Esophagus squamous epithelium (tissue), 5 donors: ENCODE measurements at places on chromosomes 1 and 21. TPM values are rescaled to one million over a fixed set of nuclear protein-coding genes. Genes with fewer than 3 reads are reported as not detected.

DNA sequence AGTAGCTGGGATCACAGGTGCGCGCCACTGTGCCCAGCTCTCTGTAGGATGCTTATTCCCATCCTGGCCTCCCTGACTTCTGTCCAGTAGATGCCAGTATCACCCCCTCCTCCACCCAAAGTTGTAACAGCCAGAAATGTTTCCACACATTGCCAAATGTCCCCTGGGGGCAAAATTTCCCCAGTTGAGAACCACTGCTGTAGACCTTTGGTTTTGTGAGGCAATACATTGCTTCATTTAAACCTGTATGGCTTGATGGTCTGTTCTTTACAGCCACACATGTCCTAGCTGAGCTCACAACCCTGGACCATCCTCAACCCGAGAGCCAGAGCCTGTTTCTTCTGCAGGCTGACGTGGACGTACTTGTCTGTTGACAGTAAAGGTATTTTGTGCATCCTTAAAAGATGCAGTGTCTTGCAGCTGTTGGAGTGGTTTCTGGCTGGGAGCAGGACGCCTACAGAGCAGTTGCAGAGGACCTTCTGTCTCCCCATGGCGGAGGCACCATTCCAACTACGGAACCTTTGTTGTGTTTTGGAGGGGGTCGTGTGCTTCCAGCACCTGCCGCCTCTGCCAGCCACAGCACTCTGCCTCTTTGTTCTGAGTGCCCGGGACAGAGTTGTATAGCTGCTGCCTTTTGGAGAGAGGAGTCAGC is 26.6 kb downstream of the DOP1B start:
- H3K27me3 ChIP-seq = no peaks in the 10 kb centered on the region
- peaks cover 9% of the 10 kb centered on the region for H3K4me1 ChIP-seq
- H3K4me3 ChIP-seq = no peak overlapping the region
- no peaks in the 10 kb centered on the region for H3K36me3 ChIP-seq
- no peak for DNase-seq

TLR5 gene
- total RNA-seq = 9.3 TPM

GRCh38 chr1:229947968-229948367 is 119.1 kb upstream of the GALNT2 start:
- no peak overlapping the region for H3K4me3 ChIP-seq
- no peaks in the 10 kb centered on the region for H3K36me3 ChIP-seq
- H3K4me1 ChIP-seq = no peaks in the 10 kb centered on the region
- H3K27me3 ChIP-seq = peaks cover 18% of the 10 kb centered on the region
- no peak overlapping the region for H3K27ac ChIP-seq

ELF3 gene
- 146 TPM for total RNA-seq

- H3K4me1 ChIP-seq = peaks cover 12% of the 10 kb centered on the region
- no peak for DNase-seq
- H3K36me3 ChIP-seq = no peaks in the 10 kb centered on the region
- H3K27ac ChIP-seq = no peak overlapping the region
- no peak overlapping the region for H3K4me3 ChIP-seq
- no peaks in the 10 kb centered on the region for H3K27me3 ChIP-seq
These were observed 47.8 kb upstream of the PBX1 start for GRCh38 chr1:164511001-164511705.

AUNIP gene
- total RNA-seq = 5.4 TPM

DNA sequence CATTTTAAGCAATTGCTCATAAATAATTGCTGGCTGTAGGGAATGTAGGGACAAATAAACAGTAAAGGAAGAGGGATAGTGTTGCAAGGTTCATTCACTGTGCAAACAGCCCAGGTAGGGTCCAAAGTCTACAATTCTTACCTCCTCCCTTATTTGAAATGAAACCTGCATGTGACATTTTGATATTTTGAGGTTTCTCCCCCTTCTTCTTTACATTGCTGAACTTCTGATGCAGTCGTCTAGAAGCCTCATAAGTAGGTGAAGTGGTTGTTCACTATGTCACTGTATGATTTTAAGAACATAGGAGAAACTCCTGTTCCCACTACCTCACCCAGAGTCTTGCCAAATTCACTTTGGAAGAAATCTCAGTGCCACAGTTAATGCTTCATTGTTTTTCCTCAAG is 16.1 kb downstream of the F5 start:
- DNase-seq = no peak
- no peaks in the 10 kb centered on the region for H3K36me3 ChIP-seq
- no peak overlapping the region for H3K27ac ChIP-seq
- peaks cover 7% of the 10 kb centered on the region for H3K27me3 ChIP-seq
- no peak overlapping the region for H3K4me3 ChIP-seq

FAM72D gene
- total RNA-seq = 0.38 TPM

DNA sequence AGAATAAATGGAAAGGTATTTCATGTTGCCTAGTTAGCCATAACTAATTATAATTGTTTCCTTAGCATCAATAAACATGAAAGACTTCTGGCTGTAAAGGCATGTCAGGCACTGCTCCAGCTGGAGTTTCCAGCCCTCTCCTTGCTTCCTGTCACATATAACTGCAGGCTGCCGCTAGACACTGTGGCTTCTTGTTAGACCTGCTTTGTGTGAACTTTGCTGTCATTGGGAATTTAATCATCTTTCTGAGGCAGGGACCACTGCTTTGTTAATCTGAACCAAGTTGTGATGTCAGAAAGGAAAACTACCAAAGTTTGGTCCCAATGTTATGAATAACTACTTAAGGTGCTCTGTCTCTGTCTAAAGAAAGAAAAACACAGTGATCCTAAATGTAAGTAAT is 90.3 kb upstream of the DUSP10 start:
- H3K4me1 ChIP-seq = peaks cover 53% of the 10 kb centered on the region
- no peak overlapping the region for H3K4me3 ChIP-seq
- H3K27me3 ChIP-seq = no peaks in the 10 kb centered on the region

GRCh38 chr1:223662943-223663342 is 2.6 kb downstream of the CAPN8 start:
- H3K27me3 ChIP-seq = no peaks in the 10 kb centered on the region
- no peaks in the 10 kb centered on the region for H3K36me3 ChIP-seq
- H3K27ac ChIP-seq = no peak overlapping the region
- H3K4me1 ChIP-seq = peaks cover 18% of the 10 kb centered on the region

GRCh38 chr1:71157151-71157550 is 76.3 kb upstream of the ZRANB2 start:
- DNase-seq = no peak
- H3K27ac ChIP-seq = no peak overlapping the region

GRCh38 chr1:211174375-211174774 is 40.4 kb upstream of the KCNH1 start:
- H3K4me1 ChIP-seq = no peaks in the 10 kb centered on the region
- no peak for DNase-seq
- no peak overlapping the region for H3K4me3 ChIP-seq
- no peak overlapping the region for H3K27ac ChIP-seq
- no peaks in the 10 kb centered on the region for H3K36me3 ChIP-seq

DNA sequence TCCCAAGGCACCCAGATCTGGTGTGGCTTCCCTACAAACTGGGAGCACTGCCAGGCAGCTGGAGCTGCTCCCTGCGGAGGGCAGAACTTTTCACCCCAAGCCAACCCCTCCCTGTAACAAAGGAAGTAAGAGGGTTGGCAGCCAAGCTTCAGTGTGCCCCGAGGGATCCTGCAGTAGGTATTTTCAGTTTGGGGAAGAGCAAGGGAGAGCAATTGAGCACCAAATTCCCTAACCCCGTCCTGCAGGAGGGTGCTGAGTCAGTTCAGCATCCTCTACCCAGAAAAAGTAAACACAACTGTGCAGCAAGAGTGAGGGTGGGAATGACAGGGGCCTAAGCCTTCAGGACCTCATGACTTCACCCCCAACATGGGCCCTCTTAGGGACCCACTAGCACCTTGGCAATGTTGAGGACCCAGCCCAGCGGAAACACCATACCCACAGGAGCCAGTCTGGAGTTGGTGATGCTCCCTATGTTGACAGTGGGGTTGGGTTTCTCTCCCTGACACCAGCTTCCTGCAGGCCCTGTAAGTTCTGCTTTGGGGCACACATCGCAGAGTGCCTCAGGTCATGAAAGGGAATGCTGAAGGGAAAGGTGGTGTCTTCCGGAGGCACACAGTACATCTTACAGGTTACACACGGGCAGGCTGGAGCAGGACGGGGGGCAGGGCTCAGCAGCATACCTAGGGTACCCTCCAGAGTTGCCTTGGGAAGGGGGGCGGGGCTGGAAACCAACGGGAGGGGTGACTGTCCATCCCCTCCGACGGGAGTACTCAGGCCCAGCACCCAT is 14.8 kb downstream of the SH3BP5L start:
- H3K27ac ChIP-seq = peak overlapping the region; percentile 34
- peaks cover 26% of the 10 kb centered on the region for H3K36me3 ChIP-seq
- no peak for DNase-seq
- no peaks in the 10 kb centered on the region for H3K27me3 ChIP-seq

GRCh38 chr1:25927521-25928265 is 21.5 kb upstream of the STMN1 start:
- peaks cover 12% of the 10 kb centered on the region for H3K4me1 ChIP-seq
- no peak for DNase-seq
- H3K36me3 ChIP-seq = no peaks in the 10 kb centered on the region
- no peaks in the 10 kb centered on the region for H3K27me3 ChIP-seq
- H3K27ac ChIP-seq = no peak overlapping the region
- no peak overlapping the region for H3K4me3 ChIP-seq

GRCh38 chr1:247331172-247331524 is 519 bp downstream of the ZNF496 start:
- peak overlapping the region; percentile 93 for H3K27ac ChIP-seq
- peak overlapping the region; percentile 95 for H3K4me3 ChIP-seq
- no peak for DNase-seq
- H3K27me3 ChIP-seq = no peaks in the 10 kb centered on the region

OR2T27 gene
- total RNA-seq = not detected

MAP1LC3C gene
- total RNA-seq = not detected

CFAP141 gene
- not detected for total RNA-seq

FAM43B gene
- total RNA-seq = 0.11 TPM

- no peak overlapping the region for H3K27ac ChIP-seq
- H3K4me3 ChIP-seq = no peak overlapping the region
- H3K4me1 ChIP-seq = peaks cover 56% of the 10 kb centered on the region
- no peaks in the 10 kb centered on the region for H3K36me3 ChIP-seq
These were observed 1.5 kb upstream of the LIX1L start for GRCh38 chr1:145959333-145959732.

DNA sequence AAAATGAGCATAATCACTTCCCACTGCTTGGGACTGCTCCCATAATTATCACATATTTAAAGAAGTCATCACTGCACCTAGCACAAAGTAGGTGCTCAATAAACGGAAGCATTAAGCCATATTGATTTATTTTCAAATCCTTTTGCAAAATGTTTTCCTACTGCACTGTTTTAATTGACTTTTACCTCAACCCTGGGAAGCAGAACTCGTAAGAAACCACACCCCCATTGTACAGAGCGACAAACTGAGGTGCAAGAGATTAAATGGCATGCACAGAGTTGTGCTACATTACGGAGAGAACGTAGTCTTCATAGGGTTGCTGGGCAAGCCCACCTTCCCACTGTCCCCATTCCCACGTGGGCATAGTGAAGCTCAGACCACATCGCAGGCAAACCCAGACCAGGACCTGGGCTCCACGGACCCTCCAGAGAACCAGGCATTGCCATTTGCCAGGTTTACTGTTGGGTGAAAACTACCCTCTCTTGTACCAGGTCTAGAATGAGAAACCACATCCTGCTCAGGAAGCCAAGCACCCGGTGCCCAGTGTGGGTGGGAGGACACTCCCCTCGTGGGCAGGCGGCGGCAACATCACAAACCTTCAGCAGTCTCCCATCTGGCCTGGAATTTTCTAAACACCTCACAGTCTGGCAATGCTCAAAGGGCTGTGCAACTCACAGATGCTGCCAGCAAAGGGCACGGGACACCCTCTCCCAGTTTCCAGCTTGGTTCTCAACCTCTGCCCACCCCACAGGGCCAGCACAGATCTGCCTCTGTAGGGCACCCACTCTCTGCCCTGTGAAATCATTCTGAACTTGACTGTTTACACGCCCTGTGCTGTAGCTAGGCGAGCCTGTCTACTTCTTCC is 8.2 kb downstream of the IFFO2 start:
- no peak overlapping the region for H3K4me3 ChIP-seq
- H3K4me1 ChIP-seq = peaks cover 74% of the 10 kb centered on the region
- no peaks in the 10 kb centered on the region for H3K36me3 ChIP-seq
- peak overlapping the region; percentile 90 for H3K27ac ChIP-seq
- DNase-seq = no peak

GRCh38 chr1:6163191-6163972 is 16.7 kb downstream of the CHD5 start:
- no peak overlapping the region for H3K27ac ChIP-seq
- H3K4me1 ChIP-seq = no peaks in the 10 kb centered on the region
- H3K27me3 ChIP-seq = peaks cover 92% of the 10 kb centered on the region
- H3K4me3 ChIP-seq = no peak overlapping the region
- DNase-seq = no peak

DNA sequence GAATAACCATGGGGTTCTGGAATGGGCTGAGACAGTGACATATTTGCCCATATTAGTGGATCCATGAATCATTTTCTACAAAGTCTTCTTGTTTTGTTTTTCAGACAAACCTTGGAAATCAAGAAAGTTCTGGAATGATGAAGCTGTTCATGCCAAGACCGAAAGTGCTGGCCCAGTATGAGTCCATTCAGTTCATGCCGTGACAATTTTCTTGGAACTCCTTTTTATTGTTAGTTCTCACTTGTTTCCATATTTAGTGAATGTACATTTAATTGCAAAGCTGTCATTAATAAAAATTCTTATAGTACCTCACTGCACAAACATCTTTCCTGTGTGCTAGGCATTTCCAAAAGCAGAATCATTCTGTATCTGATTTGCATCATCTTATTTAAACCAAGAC is 100.6 kb upstream of the KCNJ15 start:
- peaks cover 7% of the 10 kb centered on the region for H3K4me1 ChIP-seq
- no peak overlapping the region for H3K4me3 ChIP-seq
- no peaks in the 10 kb centered on the region for H3K36me3 ChIP-seq
- no peaks in the 10 kb centered on the region for H3K27me3 ChIP-seq
- H3K27ac ChIP-seq = no peak overlapping the region

GRCh38 chr1:1355416-1355815 is 2.9 kb downstream of the MXRA8 start:
- DNase-seq = no peak
- no peaks in the 10 kb centered on the region for H3K36me3 ChIP-seq
- peaks cover 12% of the 10 kb centered on the region for H3K27me3 ChIP-seq
- H3K4me1 ChIP-seq = peaks cover 53% of the 10 kb centered on the region

DNA sequence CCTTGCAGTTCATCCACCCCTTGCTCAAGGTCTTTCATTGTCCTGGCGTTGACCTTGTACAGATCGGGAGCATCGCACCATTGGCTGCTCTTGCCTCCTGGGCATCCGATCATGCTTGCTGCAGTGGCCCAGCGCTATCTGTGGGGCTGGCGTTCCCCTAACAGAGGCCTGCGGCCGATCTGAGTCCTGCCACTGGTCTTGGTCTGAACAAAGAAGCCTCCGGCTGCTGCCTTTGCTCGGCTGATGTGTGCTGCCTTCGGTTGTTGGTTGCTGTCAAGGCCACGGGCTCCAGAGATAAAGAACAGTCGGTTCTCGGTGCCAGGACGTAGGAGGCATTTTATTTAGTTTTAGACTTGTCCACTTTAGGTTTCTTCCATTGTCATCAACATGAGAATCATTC is 39.0 kb downstream of the PCNT start:
- H3K27me3 ChIP-seq = no peaks in the 10 kb centered on the region
- no peak for DNase-seq
- peaks cover 96% of the 10 kb centered on the region for H3K36me3 ChIP-seq
- H3K4me1 ChIP-seq = no peaks in the 10 kb centered on the region

MSH4 gene
- total RNA-seq = not detected
